Dermis microvascular lymphatic vessel endothelial cell (primary cell): ENCODE measurements at places on chromosomes 4 and X. TPM values are rescaled to one million over a fixed set of nuclear protein-coding genes. Genes with fewer than 3 reads are reported as not detected.

DUSP21 gene
- not detected in 2 replicates for total RNA-seq

TMEM271 gene
- not detected in 2 replicates for total RNA-seq

GRIPAP1 gene
- 10.9 and 15.7 TPM in 2 replicates for total RNA-seq

TLR6 gene
- 0.13 TPM in 2 replicates for total RNA-seq

CXorf51B gene
- not detected in 2 replicates for total RNA-seq

UGT2B10 gene
- total RNA-seq, result not detected in 2 replicates

RUFY3 gene
- total RNA-seq, result 25.4 and 29.6 TPM in 2 replicates

GLOD5 gene
- not detected in 2 replicates for total RNA-seq

ARSJ gene
- 15.3 and 15.4 TPM in 2 replicates for total RNA-seq

GAGE12J gene
- not detected in 2 replicates for total RNA-seq

ADAD1 gene
- not detected in 2 replicates for total RNA-seq

FGF5 gene
- total RNA-seq, result 0.13 TPM in 2 replicates

PNMA5 gene
- not detected in 2 replicates for total RNA-seq

CFP gene
- 0.13 and 0.26 TPM in 2 replicates for total RNA-seq

CD40LG gene
- total RNA-seq, result not detected in 2 replicates

FAM3A gene
- 13.7 and 20.9 TPM in 2 replicates for total RNA-seq

KIAA1210 gene
- total RNA-seq, result not detected in 2 replicates

KCND1 gene
- 0.13 and 0.25 TPM in 2 replicates for total RNA-seq

MAGEC2 gene
- not detected in 2 replicates for total RNA-seq
